ENCODE measurements at places on chromosomes 16 and 17.

DNA sequence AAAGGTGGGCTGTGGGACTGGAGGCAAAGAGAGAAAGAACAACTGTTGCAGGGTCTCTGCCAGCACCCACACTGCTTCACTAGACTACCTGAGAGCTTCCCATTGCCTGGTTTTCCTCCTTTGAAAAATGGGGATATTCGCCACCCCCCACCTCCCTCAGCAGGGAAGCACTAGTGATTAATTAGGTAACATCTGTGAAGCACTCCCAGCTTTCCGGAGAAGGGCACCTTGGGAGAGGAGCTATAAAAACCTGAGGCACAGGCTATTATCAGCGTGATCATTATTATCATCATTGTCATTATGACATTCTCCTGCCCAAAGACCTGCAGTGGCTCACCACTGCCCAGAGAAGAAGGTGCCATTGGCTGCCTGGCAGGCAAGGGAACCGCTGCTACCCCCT is 83.5 kb downstream of the XYLT1 start:
- DNase-seq: no peak

GRCh38 chr17:56699186-56699894 is 105.8 kb downstream of the NOG start:
- no peak for DNase-seq

DNA sequence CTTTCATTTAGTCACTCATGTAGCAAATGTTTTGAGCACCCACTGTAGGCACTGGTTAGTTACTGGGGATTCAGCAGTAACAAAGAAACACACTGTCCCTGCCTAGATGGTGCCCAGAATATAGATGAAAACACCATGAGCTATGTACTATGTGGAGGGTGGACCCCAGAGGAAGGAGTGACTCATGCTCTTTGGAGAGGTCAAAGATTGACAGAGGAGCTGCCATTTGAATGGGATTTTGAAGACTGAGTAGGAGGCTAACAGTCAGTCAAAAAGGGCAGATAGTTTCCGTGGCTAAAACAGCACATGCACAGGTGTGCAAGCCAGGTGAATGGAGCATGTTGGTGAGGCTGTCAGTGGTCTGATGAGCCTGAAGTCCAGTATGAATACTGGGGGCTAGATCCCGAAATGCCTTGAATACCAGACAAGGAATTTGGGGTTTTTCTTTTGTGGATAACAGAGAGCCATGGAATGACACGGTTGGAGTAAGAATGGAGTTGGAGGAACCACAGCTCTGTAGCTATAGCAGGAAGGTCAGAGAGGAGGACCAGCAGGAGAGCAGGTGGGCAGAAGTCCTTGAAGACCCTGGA is 6.1 kb downstream of the IL21R start:
- no peak for DNase-seq

DNA sequence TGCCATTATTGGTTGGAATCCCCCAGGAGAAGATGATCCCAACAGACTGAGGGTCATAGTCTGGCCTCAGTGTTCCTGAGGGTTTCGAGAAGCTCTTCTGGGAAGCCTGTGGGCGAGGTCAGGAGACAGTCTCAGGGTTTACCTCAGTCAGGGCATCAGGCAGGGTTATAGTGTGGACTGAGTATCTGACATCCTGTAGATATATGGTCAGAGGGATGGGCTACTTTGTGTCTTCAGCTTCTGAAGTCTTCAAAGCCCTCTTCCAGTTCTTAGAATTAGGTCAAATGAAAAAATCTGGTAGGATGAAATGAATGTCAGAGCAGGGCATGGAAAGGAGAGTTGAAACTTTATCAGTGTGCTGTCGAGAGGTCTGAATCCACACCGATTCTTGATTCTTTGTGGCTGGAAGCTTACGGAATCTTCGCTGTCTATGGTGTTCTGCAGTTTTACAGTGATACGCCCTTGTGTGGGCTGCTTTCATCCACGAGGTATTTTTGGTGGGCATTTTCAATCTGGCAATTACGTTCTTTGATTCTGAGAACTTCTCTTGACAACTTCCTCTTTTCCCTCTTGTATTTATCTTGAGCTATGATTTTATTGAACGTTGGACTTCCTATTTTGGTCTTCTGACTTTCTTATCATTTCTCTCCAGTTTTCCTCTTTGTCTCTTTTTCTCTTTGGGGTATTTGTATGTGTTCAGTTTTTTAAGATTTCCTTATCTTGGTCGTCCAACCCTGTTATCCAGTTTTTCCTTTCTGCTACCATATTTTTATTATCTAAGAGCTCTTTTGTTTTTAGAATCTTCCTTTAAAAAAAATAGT is 30.4 kb downstream of the BPTF start:
- DNase-seq: peak; percentile 27

DNA sequence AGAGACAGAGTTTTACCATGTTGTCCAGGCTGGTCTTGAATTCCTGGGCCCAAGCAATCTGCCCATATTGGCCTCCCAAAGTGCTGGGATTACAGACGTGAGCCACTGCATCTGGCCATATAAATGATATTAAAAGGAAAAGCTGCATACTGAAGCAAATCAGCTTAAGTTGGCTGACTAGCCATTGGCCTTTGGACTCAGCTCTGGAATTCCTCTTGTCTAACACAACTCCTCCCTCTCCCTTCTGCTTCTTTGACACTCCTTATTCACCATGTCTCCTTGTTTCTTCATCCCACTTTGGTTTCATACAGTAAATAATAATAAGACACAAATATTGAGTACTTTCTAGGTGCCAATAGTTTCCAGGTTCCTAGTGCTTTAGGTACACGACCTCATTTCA is 7.5 kb downstream of the KRT12 start:
- no peak for DNase-seq

GRCh38 chr17:71762526-71762925 is 358.3 kb upstream of the SOX9 start:
- no peak for DNase-seq

GRCh38 chr17:507441-507840 is 154.8 kb upstream of the RPH3AL start:
- DNase-seq: no peak

GRCh38 chr17:2390199-2390836 is 10.5 kb downstream of the MNT start:
- no peak for DNase-seq

DNA sequence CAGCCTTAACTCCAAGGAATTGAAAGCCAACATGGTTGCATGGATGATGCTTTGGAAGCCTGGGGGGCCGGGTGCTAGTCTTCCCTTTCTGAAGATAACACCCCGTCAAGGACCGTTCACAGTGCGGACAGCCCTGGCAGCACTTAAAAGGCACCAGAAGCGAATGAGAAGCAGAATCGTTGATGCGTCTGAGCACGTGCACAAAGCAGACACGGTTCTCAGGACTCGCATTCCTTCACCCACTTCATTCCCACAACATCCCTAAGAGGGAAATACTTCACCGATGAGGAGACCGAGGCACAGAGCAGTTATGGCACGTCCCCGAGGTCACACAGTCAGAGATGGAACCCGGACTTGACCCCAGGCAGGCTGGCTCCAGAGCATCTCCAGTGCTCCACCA is 14.2 kb downstream of the TRPV1 start:
- DNase-seq: no peak

- DNase-seq: no peak
These were observed 5.7 kb downstream of the KCNJ16 start for GRCh38 chr17:70080541-70081347.

DNA sequence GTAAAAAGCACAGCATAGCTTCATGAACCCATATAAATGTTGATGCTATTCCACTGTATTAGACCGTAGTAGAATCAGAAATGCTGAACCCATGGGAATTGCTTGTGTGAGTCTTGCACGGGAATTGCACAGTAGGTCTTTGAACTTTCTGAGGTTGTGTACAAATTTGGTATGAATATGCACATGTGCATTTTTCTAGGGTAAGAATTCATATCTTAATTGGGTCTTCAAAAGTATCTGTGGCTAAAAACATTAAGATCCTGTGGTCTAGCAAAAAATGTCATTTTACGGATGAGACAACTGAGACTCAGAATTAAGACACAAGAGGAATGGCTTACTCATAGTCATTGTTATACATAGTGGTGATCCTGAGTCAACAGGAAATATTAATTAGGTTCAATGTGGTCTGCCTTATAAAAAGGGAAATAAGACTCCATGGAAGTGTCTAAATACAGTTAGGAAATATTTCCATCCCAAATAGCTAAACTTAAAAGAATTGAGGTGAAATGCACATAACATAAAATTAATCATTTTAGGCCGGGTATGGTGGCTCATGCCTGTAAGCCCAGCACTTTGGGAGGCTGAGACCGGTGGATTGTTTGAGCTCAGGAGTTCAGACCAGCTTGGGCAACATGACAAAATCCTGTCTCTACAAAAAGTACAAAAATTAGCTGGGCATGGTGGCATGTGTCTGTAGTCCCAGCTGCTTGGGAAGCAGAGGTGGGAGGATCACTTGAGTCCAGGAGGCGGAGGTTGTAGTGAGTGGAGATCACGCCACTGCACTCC is 22.8 kb downstream of the TAOK1 start:
- no peak for DNase-seq

DNA sequence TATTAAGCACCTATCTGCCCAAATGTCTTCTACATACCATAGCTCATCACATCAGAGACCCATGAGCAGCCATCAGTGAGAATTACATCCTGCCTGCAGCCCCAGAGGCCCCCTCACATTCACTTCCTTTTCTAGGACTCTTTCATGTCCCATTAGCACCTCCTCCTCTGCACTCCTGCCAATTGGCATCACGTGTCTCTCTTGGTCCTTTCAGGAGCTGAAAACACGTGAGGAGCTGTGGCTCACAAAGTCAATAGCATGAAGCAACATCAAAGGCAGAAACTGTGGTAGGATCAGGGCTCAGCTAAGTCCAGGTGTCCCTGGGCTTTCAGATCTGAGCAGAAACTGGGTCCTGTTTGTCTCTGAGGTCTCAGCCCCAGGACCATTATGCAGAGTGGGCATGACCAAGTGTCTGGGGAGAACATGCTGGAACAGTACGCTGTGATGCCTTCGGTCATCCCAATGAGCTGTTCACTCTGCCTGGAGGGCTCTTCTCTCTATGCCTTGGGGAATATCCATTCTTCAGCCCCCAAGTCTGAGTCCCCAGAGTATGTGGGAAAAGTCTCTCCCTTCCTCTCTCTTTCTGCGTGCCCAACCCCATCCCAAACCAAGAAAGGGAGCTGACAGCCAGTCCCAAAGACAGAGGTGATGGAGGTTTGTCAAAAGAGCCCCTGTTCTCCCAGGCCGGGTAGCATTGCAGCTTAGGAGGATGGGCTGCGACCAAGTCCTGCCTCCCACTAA is 457.0 kb upstream of the CDH5 start:
- DNase-seq: no peak

GRCh38 chr16:970386-970765 is 408 bp downstream of the LMF1 start:
- DNase-seq: no peak

GRCh38 chr17:39627712-39628516 is 1.2 kb downstream of the PPP1R1B start:
- DNase-seq: no peak

GRCh38 chr17:81132770-81133723 is 32.3 kb upstream of the PVALEF start:
- DNase-seq: no peak

DNA sequence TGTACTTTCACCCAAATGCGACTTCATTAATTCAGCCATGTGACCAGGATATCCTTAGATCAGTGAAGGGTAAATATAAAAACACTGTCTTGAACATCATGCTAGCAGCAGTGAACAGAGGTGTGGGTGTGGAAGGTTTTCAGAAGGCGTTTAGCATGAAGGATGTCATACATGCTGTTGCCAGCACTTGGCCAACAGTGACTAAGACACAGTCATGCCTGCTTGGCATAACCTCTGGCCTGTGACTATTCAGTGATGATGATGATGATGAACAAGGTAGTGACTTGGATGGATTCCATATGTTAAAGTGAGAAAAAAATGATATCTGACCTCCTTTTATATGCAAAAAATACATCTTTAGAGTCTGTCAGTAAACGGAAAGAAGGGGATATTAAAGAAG is 97.9 kb downstream of the MAP2K4 start:
- DNase-seq: no peak

DNA sequence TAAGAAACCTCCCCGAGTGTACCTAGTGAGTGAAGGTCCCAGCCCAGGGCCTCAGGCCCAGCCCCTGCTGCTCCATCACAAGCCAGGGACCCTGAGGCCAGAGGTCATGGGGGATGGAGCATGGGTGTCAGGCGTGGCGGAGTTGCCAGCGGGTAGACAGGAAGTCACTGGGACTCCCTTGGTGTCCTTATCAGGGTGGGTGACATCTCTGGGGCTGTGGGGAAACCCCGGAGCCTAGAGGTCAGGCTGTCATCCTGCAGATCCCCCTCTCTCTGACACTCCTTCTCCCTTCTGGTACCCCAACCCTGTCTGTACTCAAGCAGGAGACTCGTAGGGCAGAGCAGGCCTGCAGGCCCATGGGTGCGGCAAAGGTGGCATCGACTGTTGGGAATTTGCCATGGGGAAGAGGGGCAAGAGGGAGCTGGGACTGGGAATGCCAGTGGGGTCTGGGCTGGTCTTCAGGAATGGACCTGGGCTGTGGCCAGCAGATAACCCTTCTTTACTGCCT is 10.8 kb upstream of the ADGRG1 start:
- DNase-seq: no peak

- DNase-seq: no peak
These were observed 1.5 kb downstream of the LIMD2 start for GRCh38 chr17:63698381-63698885.

GRCh38 chr17:79218825-79219200 is 144.2 kb downstream of the ENGASE start:
- DNase-seq: no peak

DNA sequence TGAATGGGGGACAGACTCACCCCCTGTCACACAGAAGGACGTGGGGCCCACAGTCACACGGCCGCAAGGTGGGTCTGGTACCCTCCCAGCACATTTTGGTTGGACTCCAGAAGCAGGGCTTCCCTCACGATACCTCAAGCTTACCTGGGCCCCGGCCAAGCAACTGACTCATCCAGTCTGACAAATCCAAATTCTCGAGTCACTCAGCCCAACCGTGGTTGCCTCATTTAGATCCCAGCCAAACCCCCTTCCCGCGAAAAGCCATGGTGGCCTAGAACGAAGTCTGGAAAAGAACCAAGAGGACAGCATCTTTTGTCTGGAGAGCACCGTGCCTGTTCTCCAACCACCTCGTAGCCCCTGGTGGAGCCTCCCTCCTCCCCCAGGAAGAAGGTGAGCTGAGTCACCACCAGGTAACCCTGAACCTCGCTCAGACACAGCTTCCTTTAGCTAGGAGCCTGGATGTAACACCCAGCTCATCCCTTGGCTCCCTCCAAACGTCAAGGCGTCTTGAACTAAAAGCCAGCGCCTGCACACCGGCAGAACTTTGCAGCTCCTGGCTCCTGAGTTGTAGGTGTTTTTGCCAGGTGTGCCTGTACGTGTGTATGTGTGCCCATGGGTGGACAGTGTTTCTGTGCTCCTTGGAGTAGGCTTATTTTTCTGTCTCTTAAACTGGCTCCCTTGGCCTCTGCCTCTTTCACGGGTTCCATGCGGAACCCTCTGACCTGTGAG is 78.9 kb downstream of the CMIP start:
- no peak for DNase-seq

- no peak for DNase-seq
These were observed 1.4 kb downstream of the MEIOB start for GRCh38 chr16:1870365-1871082.

Measured in memory B cell (primary cell).